ENCODE measurements at places on chromosomes 12 and 14.

- DNase-seq, result no peak
Measured at GRCh38 chr12:108342985-108343384, 3.9 kb upstream of the CMKLR1 start.

- no peak for DNase-seq
Measured at GRCh38 chr12:124664395-124665111, 97.1 kb upstream of the NCOR2 start.

- DNase-seq, result no peak
Measured at GRCh38 chr12:89070603-89071002, 281.7 kb downstream of the DUSP6 start.

DNA sequence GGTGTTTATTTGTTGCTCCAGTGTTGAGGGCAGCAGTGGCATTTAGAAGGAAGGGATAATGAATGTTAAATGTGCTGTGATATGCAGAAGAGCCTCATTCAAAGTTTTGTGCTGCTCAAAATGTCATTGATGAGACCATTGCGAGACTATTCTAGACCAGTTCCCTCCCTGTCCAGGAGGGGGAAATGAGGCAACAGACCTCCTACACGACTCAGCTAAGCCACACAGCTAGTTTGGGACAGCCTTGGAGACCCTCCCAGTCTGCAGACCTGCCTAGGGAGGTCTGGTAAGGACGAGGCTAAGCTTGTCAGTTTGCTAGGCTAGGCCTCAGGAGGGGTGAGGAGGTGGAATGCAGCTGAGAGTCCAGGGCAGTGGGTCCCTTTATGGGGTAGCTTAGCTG lies 116.0 kb downstream of the NRXN3 start:
- DNase-seq, result no peak

- peak; percentile 82 for DNase-seq
Measured at GRCh38 chr12:6697584-6698351, 2.8 kb downstream of the PIANP start.

DNA sequence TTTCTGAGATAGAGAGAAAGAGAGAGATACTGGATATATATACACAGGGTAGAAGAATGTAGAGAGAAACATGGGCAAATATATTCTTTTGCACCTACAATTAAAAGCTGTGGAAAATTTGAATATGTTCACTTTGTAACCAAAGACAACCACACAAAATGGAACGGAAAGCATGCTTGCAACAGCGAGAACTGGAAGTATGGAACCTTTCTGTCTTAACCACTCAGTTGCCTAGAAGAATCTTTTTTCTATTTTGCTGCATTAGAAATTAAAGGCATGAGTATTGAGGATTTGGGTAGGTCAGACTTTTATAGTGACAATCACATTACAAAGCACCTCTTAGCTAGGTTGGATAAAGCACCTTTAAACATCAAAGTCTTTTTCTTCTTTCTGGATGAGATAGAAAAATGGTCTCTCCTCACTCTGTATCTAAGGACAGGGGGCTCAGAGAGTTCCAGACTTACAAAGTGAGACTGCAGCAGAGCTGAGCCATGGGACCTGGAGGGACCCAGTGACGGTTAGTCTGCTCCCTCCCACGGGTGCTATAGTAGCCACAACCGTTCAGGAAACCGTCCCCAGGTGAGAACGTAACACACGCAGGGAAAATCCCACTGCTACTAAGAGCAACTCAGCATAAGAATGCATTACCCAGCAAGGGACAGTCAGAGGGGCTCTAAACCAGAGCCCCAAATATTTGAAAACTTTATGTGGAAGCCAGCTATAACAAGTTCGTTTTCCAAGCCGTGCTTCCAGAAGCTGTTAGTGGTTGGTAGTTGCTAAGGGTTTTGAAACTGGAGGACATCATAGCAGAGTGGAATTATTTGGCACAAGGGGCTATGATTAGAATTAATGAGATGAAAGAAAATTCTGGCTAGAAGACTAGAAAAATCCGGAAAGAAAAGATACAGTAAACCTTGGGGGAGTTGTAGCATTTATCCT lies 97.1 kb downstream of the DAD1 start:
- DNase-seq, result no peak

- DNase-seq, result no peak
Measured at GRCh38 chr12:46110223-46110611, 119.8 kb upstream of the SCAF11 start.

GRCh38 chr14:61761959-61762786 lies at the start of gene SNAPC1:
Gene SNAPC1, plus strand, starts transcription at chr14:61762420. Its CDS starts 41 bp downstream, at chr14:61762461.
- peak; percentile 99 for DNase-seq

GRCh38 chr14:66231820-66232219 lies 254.4 kb upstream of the CCDC196 start:
- DNase-seq, result no peak

DNA sequence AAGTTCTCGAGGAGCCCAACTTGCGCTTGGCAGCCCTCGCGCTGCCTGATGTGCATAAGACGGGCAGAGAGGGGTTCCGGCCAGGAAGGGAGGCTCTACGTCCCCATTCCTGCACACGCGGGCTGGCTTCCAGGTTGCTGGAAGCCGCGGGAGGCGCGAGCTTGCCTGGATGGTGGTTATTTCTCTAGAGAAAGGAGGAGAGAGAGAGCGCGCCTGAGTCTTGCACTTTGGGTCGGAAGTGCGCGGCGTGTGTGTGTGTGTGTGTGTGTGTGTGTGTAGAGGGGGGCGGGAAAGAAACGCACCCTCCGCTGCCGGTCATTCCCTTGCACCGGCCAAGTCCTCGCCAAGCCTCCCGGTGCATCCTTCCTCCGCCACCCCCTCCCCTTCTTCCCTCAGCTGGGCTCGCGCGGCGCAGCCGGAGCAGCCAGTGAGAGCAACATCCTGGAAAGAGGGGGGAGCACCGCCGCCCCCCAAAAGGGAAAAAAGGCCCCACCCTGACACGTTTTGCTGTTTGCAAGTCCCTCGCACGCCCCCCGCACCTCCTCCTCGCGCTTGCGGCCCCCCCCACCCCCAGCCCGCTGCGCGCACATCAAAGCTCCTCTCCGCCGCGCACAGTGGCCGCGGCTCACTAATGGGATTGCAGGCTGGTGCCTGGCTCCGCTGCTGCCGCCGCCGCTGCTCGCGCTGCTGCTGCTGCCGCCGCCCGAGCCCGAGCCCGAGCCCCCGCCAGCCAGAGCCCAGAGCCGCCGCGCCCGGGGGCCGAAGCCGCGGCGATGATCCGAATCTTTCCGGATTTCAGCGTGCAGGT lies 4.4 kb upstream of the NPAS3 start:
- no peak for DNase-seq

DNA sequence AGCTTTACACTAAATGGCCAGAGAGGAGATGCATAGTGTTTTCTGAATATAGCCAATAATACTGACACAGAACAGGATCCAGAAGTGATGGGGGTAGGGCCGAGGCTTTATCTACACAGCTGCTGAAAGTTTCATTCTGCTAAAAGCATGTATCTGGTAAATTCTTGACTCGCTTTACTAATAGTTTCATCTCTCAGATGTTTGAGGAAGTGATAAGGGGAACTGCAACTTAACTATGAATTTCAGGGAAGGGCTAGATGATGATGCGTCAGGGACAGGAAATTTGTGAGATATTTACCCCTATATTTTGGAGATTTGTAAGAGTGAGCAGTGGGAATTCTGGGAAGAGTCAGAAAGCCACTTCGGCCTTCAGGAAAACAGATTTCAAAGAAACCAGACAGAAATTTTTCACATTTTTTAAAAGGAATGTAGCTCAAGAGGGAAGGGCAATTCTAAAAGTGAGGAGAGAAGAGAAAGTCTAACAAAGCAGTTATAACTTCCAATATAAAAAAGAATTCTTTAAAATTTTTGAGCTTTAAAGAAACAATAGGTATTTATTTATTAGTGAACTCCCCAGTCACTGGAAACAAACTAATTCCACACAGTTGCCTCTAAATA lies 243.1 kb downstream of the BCAT1 start:
- DNase-seq, result no peak

DNA sequence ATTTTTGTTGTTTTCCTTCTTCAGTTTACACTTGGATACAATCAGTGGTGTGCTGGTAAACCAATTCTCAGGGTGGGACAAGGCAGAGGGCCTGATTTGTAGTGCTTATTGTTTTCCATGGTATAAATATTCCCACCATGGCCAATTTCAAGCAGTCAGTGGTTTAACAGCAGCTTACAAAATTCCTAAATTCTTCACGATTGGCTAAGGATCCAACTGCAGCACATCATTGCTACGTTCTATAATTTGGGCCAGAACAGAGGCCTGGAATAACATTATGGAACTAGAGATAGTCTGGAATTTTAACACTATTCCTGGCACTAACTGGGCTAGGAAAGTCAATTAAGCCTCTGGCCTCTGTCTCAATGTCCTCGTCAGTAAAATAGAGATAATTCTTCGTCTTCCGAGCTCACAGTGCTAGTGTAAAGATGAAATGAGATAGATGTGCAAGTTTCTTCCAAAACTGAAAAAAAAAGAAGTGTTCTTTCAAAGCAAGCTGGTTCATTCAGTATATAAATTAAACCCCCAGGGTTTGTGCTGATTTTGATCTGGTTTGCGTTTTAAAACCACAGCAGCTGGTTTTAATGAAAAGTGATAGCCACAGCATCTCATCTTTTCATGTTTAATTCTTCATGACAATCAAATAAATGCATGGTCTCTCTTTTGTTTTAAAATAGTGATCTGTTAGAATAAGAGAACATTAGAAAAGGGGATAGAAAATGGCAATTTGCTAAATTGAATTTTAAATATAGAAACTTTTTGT lies 104.1 kb downstream of the EPS8 start:
- DNase-seq, result no peak

GRCh38 chr14:75565056-75565455 lies 13.4 kb upstream of the FLVCR2 start:
- DNase-seq, result no peak

DNA sequence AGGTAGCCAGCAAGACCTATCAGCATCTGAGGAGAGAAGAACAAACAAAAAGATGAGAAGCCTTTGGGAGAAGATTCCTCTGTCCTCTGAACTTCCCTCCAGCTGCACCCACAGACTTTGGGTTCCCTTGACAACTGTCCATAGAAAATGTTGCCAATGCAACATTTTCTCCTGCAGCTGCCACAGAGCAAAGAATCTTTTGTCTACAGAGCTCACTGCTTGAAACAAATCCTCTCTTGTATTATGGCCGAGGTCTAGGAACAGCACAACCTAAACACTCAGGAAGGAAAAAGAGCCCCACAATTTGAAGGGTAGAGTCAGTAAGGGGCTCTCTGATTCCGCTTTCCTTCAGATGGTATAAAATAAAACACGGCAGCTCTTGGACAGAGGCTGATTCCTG lies 14.3 kb downstream of the POMT2 start:
- DNase-seq, result no peak

DNA sequence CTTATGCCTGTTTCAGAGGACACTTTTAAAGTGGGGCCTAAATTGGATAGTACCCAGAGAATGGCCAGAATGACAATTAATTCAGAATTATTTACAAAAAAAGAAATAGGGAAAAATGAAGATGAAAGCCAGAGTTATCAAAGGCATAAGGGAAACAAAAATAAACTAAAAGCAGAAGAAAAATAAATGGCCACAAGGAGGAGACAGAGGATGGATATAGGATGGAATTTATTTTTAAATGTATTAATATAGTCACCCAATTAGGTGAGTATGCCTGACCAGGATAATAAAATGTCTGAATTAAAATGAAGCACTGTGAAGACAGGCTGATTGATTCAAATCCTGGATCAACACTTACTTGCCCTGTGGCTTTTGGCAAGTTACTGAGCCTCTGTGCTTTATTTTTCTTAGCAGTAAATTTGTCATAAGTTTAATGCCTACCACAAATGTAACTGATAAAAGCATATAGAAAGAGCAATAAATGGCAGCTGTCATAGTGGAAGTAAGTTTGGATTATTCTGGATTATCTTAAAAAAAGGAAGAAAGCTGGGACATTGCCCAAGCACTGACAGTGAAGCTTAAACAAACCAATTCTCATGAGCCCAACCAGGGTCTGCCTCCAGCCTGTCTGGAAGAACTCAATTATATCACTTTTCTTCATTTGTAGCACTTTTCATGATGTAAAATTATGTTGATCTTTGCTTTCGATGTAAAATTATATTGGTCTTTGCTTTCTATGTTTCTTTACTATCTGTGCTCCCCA lies 3.5 kb downstream of the CLEC9A start:
- DNase-seq, result peak; percentile 52

DNA sequence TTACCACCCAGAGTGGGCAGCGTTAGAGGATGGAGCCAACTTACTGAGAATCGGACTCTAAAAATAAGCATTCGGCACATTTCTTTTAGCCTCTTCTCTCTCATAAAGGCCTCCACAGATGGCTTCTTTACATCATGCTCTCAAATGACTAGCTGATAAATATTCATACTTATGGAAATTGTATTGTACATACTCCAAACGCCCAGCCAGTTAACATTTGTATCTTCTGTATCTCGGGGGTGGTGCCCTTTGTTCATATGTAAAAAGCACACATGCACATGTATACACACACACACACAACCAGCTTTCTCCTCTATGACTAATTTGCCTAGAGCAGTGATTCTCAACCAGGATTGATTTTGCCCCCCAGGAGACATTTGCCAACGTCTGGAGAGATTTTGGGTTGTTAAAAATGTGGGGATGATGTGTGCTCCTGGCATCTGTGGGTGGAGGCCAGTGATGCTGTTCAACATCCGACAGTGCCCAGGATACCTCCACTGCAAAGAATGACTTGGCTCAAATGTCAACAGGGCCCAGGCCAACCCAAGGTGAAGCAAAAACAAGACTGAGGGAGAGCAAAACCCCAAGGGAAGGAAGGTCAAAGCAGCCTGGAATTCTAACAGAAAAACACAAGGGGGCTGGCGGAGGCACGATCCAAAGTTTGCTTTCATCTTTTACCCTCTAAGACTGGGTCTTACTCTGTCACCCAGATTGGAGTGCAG lies 15.2 kb upstream of the CDK2AP1 start:
- DNase-seq, result no peak

DNA sequence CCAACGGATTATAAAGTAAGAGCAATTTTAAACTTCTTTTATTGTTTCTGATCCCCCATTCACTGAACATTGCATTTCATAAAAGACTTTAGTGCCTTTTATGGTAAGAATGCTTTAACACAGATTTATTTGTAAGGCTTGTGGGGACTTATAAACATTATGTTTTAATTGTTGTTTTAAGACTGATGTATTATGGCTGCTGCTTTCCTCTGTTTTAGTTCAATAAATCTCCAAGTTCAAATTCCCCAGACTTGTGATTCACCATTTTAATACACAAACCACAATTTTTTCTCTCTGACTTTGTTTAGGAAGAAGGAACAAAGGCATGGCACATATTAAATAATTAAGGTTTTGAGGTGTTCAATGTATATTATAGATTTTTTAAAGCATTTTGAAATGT lies 753.3 kb downstream of the SLC6A15 start:
- no peak for DNase-seq

- DNase-seq, result peak; percentile 7
Measured at GRCh38 chr14:89388853-89389252, 28.2 kb downstream of the FOXN3 start.

- DNase-seq, result no peak
Measured at GRCh38 chr12:93234641-93235040, 143.1 kb upstream of the NUDT4 start.
